ENCODE measurements at places on chromosomes 7 and 10.

- no peak for DNase-seq
Observed at GRCh38 chr7:26141077-26141476, 10.9 kb upstream of the NFE2L3 start.

- no peak for DNase-seq
Observed at GRCh38 chr7:159112136-159113011, 32.3 kb downstream of the VIPR2 start.

GRCh38 chr10:71963351-71964097 lies 671 bp upstream of the CHST3 start:
- DNase-seq: no peak

- DNase-seq: no peak
Observed at GRCh38 chr7:29854257-29854938, 48.1 kb downstream of the WIPF3 start.

GRCh38 chr7:23285657-23286646 lies 13.2 kb upstream of the MALSU1 start:
- no peak for DNase-seq

GRCh38 chr7:48411619-48412018 lies 240.4 kb downstream of the ABCA13 start:
- DNase-seq: no peak

DNA sequence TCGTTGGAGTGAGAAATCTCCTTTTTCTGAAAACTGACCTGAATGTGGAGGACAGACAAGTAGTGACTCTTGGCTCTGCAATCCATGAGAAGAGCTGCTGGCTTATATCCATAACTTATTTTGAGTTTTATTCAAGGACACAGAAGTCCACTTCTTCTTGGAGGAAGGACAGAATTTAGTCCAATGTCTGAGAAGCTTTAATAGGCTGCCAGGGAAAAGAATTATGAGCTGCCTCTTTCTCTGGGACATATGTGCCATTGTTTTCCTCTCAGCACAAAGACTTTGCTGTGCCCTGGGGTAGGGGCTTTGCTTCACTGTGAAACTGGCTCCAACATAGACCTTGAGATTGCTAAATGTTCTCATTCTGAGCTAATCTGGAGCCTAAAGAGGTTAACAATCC lies 20.5 kb upstream of the AOC1 start:
- DNase-seq: no peak

GRCh38 chr10:29790207-29790606 lies 155.4 kb upstream of the SVIL start:
- DNase-seq: no peak

DNA sequence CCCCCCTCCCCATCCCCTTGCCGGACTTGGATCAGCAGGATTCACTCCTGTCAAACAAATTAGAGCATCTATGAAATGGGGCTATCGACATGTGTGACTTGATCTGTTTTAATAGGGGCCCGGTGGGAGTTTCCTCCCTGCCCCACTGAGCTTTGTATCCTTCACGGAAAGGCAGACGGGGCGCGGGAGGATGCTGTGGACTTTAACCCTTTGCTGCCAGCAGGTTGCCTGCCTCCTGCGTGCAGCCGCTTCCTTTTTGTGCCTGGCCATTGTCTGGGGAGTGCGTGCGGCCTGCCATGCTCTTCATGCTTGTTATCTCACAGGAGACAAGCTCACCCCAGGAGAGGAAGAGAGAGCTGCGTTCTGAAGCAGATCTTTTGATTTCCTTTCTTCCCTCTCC lies 512.8 kb upstream of the GALNT17 start:
- no peak for DNase-seq

- DNase-seq: no peak
Observed at GRCh38 chr10:108688314-108688713, 1235.0 kb downstream of the XPNPEP1 start.

- no peak for DNase-seq
Observed at GRCh38 chr7:51189777-51190176, 126.8 kb downstream of the COBL start.

DNA sequence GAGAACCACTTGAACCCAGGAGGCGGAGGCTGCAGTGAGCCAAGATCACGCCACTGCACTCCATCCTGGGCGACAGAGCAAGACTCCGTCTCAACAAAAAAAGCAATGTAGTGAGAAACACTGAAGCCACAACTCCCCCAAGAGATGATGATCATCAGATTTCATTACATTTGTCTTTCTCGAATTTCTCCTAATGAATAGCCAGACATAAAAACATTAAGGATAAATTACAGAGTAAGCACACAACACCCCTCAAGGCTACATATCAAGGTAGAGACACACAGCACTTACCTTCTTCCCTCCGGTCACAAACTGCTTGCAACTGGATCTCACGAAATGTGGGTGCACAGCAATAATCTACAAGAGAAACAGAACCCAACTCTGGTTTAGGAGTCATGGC lies 91.5 kb downstream of the VPS41 start:
- DNase-seq: no peak

- DNase-seq: no peak
Observed at GRCh38 chr7:40584667-40585433, 450.0 kb downstream of the SUGCT start.

GRCh38 chr7:15686295-15686956 lies at the start of gene MEOX2:
MEOX2 (minus strand) TSS chr7:15686683; CDS start chr7:15686402, 281 bp downstream.
- no peak for DNase-seq

GRCh38 chr7:152588350-152588749 lies 87.6 kb downstream of the XRCC2 start:
- no peak for DNase-seq

DNA sequence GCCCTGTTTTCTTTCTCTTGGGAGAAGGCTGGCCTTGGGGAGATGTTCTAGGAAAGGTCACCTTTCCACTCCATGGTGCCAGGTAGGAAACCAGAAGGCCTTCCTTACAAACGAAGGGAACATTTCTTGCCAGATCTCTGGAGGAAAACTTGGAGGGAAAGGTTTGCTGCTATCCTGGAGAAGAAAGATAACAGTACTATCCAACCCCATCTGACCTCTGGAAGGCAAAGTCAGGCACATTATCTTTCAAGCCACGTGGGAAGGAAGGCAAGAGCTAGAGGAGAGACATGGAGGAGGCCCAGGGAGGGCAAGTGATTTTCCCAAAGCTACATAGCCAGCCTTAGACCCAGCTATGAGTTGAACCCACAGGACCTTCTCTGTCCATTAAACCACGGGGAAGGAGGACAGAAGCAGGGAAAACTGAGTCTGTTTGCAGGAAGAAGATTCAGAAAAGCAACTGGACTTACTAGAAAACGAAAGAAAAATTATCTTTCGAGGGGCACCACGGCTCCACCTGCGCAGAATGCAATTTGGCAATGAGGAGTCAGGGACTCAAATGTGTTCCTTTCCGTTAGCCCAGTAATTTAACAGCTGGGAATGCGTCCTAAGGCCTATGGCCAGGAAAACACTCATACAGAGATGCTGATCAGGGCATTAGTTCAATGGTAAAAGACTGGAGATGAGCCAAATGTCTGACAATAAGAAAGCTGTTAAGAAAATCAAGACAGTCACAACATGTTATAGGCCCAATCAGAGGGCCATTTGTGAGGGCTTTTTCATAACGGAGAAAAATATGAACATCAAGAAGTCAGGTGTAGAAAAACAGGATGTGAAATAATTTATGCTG lies 32.0 kb upstream of the PSAP start:
- peak; percentile 35 for DNase-seq

DNA sequence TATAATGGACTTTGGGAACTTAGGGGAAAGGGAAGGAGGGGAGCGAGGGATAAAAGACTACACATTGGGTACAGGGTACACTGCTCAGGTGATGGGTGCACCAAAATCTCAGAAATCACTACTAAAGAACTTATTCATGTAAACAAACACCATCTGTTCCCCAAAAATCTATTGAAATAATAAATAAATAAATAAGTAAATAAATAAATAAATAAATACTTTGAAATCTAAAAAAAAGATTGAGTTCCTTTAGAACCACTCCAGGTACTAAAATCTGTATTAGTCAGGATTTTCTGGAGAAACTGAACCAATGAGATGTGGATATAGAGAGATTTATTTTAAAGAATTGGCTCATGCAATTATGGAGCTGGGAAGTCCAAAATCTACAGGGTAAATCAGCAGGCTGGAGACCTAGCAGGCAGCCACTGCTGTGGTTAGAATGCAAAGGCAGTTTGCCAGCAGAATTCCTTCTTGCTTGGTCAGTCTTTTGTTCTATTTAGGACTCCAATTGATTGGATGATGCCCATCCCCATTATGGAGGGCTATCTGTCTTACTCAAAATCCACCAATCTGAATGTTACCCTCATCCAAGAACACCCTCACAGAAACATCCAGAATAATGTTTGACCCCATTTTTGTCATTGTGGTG lies 8.9 kb downstream of the IGFBP1 start:
- DNase-seq: no peak

DNA sequence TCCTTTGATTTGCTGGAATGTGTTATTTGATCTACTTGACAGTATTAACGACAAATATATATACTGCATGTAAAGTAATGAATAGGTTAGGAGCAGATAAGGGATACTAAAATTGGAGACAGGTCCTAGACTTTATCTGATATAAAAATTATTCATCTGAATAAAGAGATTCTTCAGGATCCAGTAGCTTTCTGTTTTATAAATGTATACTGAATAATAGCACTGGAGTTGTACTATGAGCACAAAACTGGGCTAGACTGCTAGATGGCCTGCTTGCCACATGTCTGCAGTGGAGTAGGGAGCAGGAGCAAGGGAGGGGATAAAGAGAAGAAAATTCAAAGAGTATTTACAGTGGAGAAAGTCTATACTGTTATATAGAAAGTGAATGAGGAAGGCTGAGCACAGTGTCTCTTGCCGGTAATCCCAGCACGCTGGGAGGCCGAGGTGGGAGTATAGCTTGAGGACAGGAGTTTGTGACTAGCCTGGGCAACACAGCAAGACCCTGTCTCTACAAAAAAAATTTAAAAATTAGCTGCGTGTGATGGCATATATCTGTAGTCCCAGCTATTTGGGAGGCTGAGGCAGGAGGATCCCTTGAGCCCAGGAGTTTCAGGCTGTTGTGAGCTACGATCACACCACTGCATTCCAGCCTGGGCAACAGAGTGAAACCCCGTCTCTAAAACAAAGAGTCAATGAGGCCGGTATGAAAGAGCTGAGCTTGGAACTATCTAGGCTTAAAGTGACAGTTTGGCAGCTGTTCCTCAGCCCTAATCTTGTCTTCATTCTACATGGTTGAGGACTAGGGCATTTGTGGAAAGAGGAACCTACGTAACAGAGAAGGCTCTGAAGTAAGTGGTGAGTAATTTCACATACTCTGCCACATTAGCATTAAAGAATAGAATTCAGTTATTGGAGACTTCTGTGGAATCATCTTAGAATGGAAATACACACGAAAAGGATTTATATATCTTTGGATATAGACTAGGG lies 41.8 kb downstream of the CD36 start:
- DNase-seq: no peak

DNA sequence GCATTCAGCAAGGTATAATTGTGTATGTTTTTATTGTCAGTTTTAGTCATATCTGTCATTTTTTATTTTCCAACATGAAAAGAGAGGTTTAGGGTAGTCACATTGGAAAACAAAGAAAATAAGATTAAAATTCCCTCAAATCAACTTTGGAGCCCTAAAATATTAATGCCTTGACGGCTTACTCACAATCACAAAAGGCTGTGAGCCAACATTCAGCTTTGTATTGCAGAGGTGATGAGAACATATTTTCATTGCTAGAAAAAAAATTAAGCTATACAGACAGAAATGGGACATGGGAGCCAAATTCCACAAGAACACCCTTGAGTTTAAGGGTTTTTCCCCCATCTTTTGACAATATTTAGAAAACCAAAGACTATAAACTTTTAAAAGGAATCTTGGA lies 30.2 kb downstream of the CALD1 start:
- DNase-seq: no peak

DNA sequence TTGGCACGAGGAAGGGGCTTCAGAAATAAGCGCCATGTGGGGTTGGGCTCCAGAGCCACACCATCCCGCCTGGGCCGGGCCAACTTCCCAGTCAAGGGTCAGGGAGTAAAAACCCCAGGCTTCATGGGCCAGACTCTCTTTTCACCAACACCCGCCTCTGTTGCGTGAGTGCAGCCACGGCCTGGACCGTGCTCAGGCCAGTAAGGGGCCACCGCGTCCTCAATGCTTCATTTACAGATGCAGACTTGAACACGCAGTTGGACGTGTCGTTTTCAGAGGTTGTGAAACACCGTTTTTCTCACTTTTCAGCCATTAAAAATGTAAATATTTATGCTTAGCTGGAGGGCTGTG lies 161.0 kb downstream of the WDR37 start:
- DNase-seq: no peak

- no peak for DNase-seq
Observed at GRCh38 chr7:33760146-33760545, 145.2 kb upstream of the BMPER start.

GRCh38 chr7:130096243-130096827 lies 26.0 kb downstream of the KLHDC10 start:
- DNase-seq: no peak

DNA sequence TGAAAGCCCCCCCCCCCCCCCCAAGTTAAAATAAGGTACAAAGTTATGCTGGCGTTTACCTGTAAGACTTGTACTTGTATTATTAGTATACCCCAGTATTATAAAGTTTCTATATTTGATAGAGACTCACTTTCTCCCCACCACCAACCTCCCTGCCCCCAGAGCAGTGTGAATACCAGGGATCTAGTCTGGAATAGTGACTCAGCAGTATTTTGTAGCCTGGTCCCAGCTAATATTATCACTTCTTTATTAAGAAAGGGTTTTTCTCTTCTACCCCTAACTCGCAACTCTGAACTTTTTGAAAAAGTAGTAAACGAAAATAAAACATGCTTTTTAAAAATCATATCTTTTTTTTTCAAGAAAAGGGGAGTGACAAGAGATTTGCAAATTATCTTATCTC lies 26.7 kb downstream of the GLI3 start:
- no peak for DNase-seq

- no peak for DNase-seq
Observed at GRCh38 chr10:76287856-76288255, 856.4 kb downstream of the LRMDA start.

DNA sequence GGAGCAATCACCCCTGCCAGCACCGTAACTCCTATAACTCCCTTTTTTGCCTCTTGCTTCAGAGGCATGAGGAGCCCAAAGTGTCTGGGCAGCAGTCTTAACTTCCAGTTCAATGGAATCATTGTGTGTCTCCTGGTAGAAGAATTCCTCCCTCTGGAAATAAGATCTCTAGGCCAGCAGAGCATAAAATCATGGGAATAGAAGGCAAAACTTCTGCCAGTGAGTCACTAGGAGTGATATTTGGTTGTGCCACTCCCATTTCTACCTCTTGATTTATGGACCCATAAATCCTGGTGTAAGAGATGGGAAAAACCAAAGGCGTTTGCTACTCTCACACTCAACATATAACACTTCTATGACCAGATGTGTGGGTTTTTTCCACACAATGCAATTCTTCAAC lies 104.9 kb upstream of the FAM180A start:
- no peak for DNase-seq

GRCh38 chr7:20340839-20341238 lies 10.1 kb downstream of the ITGB8 start:
- DNase-seq: no peak

DNA sequence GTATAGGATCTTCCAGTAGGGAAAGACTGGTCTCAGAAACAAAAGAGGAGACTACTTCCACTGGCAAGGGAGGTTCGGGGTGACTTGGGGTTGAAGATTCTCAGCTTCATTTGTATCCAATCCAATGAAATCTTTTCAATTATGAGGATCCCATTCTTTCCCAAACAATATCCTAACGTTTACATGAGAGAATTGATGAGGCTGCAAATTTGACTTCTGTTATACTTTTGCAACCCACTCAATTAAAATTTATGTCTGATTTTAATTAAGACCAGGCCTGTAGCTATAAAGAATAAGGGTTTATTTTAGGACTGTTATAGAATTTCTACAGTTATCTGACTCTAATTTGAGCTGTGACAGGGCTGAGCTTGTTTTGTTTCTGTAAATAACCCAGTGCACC lies 251.5 kb downstream of the ANKRD7 start:
- DNase-seq: no peak

All from CD4-positive, CD25-positive, alpha-beta regulatory T cell (primary cell).